Activated T-helper 1 cell treated with anti-CD3 and anti-CD28 coated beads, Interleukin-2, amount 50 U/mL, for 16 hours (primary cell): ENCODE measurements at places on chromosomes 1 and 21.
A peak's percentile ranks its signal among the peaks of the same experiment; 100 is the strongest.

GRCh38 chr1:29298246-29298645 is 61.9 kb downstream of the PTPRU start:
- DNase-seq, result no peak

- no peak for DNase-seq
These were observed 13.8 kb downstream of the WLS start for GRCh38 chr1:68218490-68218889.

DNA sequence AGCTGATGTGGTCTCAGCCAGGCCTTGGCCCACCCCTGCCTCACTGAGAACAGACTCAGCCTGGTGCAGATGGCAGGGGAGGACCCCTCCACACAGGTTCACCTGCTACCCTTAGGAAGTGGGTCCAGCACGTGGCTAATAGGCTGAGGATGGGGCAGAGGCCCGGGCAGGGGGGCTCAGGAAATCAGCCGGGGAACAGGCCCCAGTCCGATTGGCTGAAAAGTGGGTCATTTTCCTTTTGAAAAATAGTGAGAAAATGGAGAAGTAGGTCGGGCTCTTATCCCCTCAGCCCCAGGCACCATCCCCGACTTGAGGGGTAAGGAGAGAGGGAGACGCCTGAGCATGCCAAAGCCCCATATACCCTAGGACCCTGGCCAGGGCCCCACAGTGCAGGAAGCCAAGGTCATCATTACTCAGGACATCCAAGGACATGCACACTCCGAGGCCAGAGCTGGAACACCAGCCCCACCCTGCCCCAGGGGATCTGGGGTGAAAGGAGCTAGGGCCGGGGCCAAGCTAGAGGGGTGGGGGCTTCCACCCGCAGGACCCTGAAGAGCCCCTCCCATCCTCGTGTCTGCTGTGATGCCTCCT is 11.0 kb downstream of the DLGAP3 start:
- no peak for DNase-seq

DNA sequence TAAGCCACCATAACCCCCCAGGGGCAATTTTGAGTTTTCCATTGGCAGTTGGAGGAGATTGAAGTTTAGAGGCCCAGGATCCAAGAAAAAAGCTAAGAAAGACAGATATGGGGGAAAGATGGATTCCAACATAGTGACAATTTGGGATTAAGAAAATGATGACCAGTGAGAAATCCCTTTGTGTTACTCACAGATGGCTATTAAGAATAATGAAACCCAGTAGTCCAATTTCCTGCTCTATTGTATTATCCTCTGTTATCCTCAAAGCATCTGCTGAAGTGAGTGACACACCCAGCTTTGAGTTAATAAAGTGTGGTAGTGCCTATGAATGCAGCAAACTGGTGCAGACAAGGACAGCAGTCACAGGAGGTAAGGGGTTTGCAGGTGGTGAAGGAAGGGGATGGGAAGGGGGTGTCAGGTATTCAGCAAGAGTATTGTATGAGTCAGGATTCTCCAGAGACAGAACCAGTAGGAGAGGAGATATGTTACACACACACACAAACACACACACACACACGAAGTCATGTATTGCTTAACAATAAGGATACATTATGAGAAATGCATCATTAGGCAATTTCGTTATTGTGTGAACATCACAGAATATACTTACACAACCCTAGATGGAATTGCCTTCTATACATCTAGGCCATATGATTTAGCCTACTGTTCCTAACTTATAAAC is 112.4 kb upstream of the VANGL1 start:
- no peak for DNase-seq

DNA sequence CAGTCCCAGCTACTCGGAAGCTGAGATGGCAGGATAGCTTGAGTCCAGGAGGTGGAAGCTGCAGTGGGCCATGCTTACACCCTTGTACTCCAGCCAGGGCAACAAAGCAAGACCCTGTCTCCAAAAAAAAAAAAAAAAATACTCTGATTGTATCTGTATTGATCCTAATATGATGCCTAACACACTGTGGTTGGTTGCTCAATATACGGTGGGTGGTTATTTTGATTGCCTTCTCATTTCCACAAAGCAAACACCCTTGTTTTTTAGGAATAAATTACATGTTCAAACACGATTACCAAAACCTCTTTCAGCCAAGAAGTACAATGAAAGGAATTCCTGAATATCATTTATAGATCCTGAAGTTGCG is 3.4 kb downstream of the EGLN1 start:
- DNase-seq, result no peak

GRCh38 chr21:22277341-22277740 is 1279.1 kb downstream of the NCAM2 start:
- DNase-seq, result no peak

DNA sequence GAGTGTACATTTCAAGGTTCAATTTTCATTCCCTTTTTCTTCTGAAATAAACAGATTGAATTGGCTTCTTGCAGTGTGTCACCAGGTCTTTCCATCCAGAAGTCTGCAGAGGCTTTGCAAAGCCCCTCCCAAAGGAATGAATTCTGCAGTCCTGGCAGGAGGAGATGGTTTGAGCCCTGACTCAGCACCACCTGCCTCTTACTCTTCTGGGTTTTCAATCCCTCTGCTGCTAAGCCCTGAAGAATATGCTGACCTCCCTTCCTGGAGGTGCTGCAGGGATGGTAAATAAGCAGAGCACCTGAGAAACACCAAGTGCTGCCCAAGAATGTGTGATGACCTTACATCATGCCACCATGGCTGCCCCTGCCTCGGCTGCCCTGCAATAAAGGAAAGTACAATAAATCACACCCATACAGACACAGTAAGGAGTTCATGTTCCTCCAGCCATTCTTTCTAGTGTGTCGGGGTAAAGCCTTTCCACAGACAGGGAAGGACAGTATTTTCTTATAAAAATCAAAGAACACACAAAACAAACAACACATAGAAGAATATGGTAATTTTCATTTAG is 209.2 kb downstream of the ZNF326 start:
- no peak for DNase-seq

DNA sequence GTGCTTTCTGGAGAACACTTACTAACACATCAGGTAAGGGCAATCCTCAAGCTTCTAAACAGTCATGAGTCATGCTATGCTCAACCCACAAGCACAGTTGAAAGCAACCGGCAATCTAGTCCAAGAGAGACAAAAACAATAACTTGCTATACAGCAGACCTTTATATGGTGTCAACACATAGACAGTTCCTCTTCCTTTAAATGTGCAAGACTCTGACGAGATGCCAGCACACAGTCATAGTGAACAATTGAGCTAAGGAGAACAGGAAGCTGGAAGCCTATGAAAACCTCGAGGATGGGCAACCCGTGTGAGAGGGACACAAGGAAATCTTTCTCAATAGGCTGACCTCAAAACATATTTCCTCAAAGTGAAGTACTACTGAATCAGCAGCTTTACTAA is 5.3 kb downstream of the ADIPOR1 start:
- DNase-seq, result no peak

DNA sequence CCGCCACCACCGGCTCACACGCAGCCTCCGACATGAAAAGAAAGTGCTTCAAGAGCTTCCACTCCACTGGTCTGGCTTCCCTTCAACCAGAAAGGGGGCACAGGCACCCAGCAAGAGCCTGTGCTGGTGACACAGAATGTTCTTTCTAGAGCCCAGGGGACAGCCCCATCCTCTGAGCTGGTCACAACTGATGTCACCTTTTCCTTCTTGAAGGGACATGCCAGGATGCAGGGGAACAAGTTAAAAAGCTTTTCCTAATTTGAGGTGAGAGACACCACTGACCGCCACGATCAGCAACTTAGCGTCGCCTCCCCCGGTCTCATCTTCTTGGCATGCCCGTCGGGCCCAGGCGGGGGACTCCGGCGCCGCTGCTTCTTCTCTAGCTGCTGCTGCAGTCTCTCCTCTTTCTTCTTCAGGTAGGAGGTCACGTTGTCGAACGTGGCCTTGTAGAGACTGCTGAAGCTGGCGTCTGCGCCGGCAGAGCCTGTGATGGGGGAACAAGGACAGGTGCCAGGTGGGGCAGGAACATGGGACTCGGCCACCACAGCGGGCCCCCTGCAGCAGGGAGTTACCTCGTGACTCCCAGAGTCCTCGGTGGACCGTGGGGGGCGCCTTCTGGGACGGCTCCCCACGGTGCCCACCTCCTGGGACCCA is 29.5 kb downstream of the WDR4 start:
- no peak for DNase-seq

- no peak for DNase-seq
These were observed 134.1 kb downstream of the SLC30A10 start for GRCh38 chr1:219794085-219794743.

DNA sequence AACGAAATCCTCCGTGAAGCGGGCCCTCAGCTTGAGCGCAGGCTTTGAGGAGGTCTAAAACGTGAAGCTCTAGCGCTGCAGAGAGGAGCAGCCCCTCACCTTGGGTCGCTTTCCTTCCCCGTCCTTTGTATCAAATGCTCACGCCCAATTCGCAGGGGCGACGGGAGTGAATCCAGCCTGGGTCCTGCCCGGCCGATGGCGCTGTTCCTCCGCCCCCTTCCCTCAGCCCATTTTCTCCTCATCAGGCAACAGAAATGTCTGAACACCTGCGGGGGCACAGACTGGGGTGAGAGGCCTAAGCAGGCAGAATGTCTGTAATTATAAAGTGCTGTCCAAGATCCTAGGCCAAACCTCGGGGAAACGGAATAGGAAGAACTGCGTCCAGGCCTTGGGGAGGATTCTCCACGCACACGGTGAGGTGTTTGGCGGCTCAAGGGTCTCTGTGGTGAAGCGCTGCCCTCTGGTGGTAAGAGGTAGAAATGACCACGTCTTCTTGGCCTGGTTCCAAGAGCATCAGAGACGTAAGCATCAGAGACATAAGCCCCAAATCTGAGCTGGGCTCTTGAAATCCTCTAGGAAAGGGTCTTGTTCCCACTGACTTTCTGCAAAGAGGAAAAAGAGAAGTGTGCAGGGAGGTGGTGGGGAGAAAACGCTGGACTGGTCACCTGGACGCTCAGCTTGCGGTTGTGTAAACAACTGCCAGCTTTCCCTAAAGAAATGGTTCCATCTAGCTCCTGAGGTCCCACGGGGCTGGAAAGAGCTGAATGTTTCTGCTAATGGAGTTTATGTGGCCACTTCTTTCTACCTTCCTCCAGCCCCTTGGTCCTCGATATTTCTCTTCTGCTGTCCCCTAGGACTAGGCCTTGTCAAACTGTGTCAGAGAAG is 92.1 kb upstream of the CD53 start:
- DNase-seq, result peak; percentile 62

- no peak for DNase-seq
These were observed 38.8 kb upstream of the CLCA4 start for GRCh38 chr1:86507935-86508582.

- DNase-seq, result peak; percentile 1
These were observed 21.8 kb upstream of the PDC start for GRCh38 chr1:186482661-186483255.

DNA sequence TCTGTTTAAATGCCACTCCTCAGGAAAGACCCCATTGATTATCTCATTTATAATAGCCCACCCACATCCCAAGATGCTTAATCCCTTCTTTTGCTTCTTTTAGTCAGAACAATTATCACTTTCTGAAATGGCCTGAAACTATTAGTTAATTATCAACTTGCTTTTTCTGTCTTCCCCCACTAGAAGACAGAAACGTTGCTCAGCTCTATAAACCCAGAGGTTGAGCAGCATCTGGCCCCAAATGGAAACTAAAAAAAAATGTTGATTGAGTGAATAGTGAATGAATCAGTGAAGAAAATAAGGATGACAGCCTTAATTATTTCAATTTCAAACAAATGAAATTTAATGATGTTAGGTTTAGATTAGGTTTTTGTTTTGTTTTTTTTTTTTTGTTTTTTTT is 38.2 kb upstream of the PIGC start:
- no peak for DNase-seq

GRCh38 chr1:11617314-11617713 is 36.9 kb downstream of the FBXO2 start:
- DNase-seq, result no peak

DNA sequence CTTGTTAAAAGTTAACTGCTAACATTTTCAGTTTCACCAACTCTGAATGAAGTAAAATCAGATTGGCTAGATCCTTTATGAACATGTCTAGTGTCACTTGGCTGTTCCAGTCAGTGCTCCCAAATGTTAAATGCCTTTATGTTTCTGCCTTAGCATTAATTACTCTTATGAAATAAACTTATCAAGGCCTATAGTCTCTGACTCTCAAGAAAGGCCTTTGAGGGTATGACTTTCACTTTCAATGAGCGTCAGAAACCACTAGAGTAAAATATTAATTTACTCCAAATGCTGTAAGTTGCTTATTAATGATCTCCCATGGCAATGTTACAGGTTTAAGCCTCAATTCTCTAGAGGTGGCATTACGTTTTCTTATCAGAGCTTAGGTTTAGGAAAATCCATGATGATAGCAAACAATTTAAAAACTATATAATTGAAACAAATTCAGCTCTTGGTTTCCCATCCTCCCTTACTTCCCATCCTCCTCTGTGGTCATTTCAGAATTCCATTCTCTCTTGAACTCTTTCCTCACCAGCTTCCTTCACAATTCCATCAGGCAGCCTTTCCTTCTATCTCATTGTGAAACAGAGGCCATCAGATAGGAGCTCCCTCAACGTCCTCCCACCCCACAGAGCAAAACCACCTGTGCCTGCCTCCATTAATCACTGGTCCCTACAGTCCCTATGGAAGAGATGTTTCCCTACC is 108.6 kb upstream of the COP1 start:
- no peak for DNase-seq

GRCh38 chr1:221837896-221838295 is 96.0 kb upstream of the DUSP10 start:
- no peak for DNase-seq

GRCh38 chr1:206082831-206083695 is 30.1 kb downstream of the RHEX start:
- no peak for DNase-seq

DNA sequence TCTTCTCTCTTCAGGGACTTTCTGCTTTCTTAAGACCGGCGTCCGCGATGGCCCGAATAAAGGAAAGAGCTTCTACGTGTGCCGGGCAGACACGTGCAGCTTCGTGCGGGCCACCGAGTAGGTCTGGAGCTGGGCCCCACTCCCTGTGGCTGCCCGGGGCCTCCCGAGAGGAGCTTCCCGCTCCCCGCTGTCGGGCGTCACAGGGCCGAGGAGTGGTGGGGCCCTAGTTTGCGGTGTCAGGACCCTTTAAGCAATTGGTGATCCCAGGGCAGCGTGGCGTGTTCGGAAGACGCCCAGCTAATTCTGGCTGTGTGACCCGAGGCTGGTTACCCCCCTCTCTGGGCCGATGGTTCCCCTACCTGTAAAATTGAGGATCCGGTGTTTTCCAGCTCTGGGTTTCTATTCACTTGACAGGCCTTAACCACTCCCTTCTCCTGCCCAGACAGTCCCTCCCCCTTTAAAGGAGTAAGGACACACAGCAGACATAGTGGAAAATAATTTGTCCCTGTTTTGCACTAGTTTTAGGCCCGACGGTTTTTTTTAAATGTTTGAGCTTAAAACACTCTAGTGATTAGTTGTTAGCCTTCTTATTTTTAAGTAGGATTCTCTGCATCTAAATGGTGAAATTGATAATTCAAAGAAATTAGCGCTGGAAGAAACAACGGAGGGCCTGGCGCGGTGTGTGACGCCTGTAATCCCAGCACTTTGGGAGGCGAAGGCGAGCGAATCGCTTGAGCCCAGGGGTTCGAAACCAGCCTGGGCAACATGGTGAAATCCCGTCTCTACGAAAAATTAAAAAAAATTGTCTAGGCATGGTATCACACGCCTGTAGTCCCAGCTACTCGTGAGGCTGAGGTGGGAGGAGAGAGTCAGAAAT is 553 bp downstream of the TTF2 start:
- no peak for DNase-seq
